ENCODE measurements at places on chromosomes 11 and 22. TPM values are rescaled to one million over a fixed set of nuclear protein-coding genes. Genes with fewer than 3 reads are reported as not detected.

F2 gene
- polyA plus RNA-seq: not detected

OR4C46 gene
- polyA plus RNA-seq: not detected

OR4P4 gene
- polyA plus RNA-seq: 0.15 TPM

DDI1 gene
- polyA plus RNA-seq: not detected

ZDHHC13 gene
- polyA plus RNA-seq: 6.7 TPM

MS4A12 gene
- not detected for polyA plus RNA-seq

CHKB gene
- polyA plus RNA-seq: 52.7 TPM

CHADL gene
- polyA plus RNA-seq: 4.9 TPM

SHANK2 gene
- polyA plus RNA-seq: 2.9 TPM

LRP4 gene
- 20.7 TPM for polyA plus RNA-seq

MCHR1 gene
- polyA plus RNA-seq: 0.21 TPM

AGBL2 gene
- 0.77 TPM for polyA plus RNA-seq

TNNI2 gene
- 3,747 TPM for polyA plus RNA-seq

DRD4 gene
- 1.2 TPM for polyA plus RNA-seq

SLC6A5 gene
- not detected for polyA plus RNA-seq

DLAT gene
- polyA plus RNA-seq: 39.2 TPM

BDNF gene
- 1.0 TPM for polyA plus RNA-seq

TEX12 gene
- polyA plus RNA-seq: 0.23 TPM

SPDYC gene
- polyA plus RNA-seq: not detected

TMEM121B gene
- polyA plus RNA-seq: 4.5 TPM

NXPE1 gene
- not detected for polyA plus RNA-seq

CASP1 gene
- 9.4 TPM for polyA plus RNA-seq

P2RX6 gene
- 28.1 TPM for polyA plus RNA-seq

RPS6KB2 gene
- polyA plus RNA-seq: 30.3 TPM

TRIM49B gene
- polyA plus RNA-seq: not detected

TH gene
- 0.66 TPM for polyA plus RNA-seq

HORMAD2 gene
- not detected for polyA plus RNA-seq

MAFF gene
- 3.8 TPM for polyA plus RNA-seq

ALKBH3 gene
- polyA plus RNA-seq: 27.3 TPM

SAA4 gene
- not detected for polyA plus RNA-seq

POTEH gene
- not detected for polyA plus RNA-seq

MMP3 gene
- not detected for polyA plus RNA-seq

PLAAT2 gene
- polyA plus RNA-seq: not detected

OR4A15 gene
- not detected for polyA plus RNA-seq

MPPED2 gene
- 4.4 TPM for polyA plus RNA-seq

KCTD14 gene
- 1.2 TPM for polyA plus RNA-seq

MOV10L1 gene
- 0.58 TPM for polyA plus RNA-seq

GLYAT gene
- polyA plus RNA-seq: not detected

B3GAT1 gene
- 0.10 TPM for polyA plus RNA-seq

ANKK1 gene
- 0.26 TPM for polyA plus RNA-seq

UBQLNL gene
- 0.22 TPM for polyA plus RNA-seq

TSSK2 gene
- polyA plus RNA-seq: 0.56 TPM

Data from hindlimb muscle (tissue), 1 donor.